ENCODE measurements at places on chromosomes 1 and 21. TPM values are rescaled to one million over a fixed set of nuclear protein-coding genes. Genes with fewer than 3 reads are reported as not detected.

GRCh38 chr1:2561446-2561845 is 5.3 kb downstream of the TNFRSF14 start:
- no peak for DNase-seq
- H3K27me3 ChIP-seq: peaks cover 18% of the 10 kb centered on the region
- H3K27ac ChIP-seq: no peak overlapping the region
- no peaks in the 10 kb centered on the region for H3K36me3 ChIP-seq

GRCh38 chr21:43691086-43691795 is 27.7 kb upstream of the PDXK start:
- no peaks in the 10 kb centered on the region for H3K4me1 ChIP-seq
- no peak overlapping the region for H3K27ac ChIP-seq
- no peak overlapping the region for H3K4me3 ChIP-seq
- no peak for DNase-seq

DNA sequence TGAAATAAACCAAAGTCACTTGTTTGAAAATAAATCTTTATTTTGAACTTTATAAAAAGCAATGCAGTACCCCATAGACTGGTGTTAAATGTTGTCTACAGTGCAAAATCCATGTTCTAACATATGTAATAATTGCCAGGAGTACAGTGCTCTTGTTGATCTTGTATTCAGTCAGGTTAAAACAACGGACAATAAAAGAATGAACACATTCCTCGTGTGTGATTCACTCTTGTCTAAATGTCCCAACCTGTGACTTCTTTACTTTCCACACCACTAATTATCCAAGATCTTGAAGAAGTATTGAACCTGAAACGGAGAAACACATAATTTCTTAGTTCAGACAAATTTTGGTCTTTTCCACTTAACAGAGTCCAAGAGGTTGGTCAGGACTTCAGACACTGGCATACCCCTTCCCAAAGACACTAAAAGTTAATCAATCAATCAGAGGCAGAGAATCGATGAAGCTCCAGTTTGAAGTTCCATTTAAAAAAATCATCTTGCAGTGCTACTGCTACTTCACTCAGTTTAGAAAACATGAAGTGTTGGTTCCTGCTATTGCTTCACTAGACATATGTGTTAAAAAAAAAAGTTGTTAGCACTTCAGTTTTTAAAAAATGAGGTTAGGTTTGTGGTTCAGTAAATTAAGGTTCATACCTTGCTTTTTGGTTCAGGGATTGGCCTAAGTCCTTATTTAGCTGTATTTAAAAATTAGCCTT is 26.2 kb downstream of the ATP1B1 start:
- DNase-seq: no peak
- no peak overlapping the region for H3K27ac ChIP-seq
- no peak overlapping the region for H3K4me3 ChIP-seq
- H3K27me3 ChIP-seq: no peaks in the 10 kb centered on the region

DNA sequence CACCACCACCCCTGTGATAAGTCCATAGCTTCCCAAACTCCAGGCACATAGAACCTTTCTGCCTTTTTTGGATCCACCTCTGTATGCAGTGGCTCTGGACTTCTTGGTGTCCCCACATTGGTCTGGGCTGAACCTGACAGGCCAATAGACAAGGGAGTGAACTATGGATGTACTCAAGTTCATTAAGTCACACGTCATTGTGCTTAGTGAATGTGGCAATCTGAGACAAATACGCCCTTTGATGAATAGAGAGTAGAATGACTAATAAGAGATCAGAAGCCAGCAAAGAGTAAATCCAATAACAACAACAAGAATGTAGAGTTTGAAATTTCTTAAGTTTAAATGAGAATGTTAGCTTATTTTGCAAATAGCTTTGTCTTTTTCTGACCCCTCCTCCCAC is 114.8 kb downstream of the ST6GALNAC3 start:
- no peaks in the 10 kb centered on the region for H3K4me1 ChIP-seq
- H3K36me3 ChIP-seq: no peaks in the 10 kb centered on the region
- DNase-seq: no peak
- H3K4me3 ChIP-seq: no peak overlapping the region
- no peaks in the 10 kb centered on the region for H3K27me3 ChIP-seq

DNA sequence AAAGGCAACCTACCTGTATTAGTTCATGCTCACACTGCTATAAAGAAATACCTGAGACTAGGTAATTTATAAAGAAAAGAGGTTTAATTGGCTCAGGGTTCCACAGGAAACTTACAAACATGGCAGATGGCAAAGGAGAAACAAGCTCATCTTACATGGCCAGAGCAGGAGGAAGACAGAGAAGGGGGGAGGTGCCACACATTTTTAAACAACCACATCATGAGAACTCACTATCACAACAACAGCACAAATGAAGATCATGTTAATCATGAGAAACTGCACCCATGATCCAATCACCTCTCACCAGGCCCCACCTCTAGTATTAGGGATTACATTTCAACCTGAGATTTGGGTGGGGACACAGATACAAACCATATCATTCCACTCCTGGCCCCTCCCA is 90.6 kb upstream of the KCTD3 start:
- no peak overlapping the region for H3K4me3 ChIP-seq
- no peak for DNase-seq
- peak overlapping the region; percentile 83 for H3K27ac ChIP-seq
- no peaks in the 10 kb centered on the region for H3K36me3 ChIP-seq
- H3K4me1 ChIP-seq: peaks cover 14% of the 10 kb centered on the region

DNA sequence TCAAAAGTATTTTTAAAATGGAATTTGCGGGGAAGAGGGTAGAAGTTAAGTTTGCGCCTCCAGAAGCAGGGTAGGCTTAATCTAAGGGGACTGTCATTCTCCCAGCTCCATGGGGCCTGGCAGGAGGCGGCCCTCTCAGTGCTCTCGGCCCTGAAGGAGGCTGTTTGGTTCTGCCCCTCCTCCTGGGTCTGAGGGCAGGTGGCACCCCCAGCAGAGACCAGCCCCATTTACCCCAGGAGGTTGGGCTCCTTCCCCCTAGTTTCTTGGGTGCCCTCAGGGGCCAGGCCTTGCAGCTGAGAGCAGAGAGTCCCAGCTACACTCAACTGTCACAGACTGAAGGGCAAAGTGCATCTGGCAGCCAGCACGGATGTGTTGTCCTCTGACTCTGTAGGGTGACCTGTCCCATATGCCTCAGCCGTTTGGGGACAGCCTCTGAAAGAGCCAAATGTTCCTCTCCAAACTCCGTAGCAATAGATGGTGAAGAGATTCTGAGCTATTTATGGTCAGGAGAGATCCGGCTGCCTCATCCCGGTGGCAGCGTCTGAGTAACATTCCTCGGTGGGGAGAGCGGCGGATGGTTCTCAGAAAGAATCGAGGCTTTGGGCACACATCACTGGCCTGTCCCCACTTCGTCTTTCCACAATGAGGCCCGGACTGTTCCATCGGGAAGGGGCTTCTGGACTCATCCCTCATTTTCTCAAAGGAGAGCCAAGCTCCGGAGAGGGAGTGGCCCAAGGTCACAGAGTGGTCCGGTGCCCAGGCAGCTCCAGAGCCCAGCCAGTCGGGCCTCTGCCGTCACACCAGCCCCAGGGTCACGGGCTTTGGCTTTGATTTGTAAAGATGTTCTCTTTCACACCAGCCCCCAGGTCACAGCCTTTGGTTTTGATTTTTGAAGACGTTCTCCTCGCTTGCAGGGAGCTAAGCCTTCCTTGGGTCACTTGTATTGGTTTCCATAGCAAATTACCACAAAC is 424.2 kb upstream of the VAMP3 start:
- no peaks in the 10 kb centered on the region for H3K36me3 ChIP-seq
- no peaks in the 10 kb centered on the region for H3K4me1 ChIP-seq
- H3K4me3 ChIP-seq: no peak overlapping the region
- no peak overlapping the region for H3K27ac ChIP-seq

DNA sequence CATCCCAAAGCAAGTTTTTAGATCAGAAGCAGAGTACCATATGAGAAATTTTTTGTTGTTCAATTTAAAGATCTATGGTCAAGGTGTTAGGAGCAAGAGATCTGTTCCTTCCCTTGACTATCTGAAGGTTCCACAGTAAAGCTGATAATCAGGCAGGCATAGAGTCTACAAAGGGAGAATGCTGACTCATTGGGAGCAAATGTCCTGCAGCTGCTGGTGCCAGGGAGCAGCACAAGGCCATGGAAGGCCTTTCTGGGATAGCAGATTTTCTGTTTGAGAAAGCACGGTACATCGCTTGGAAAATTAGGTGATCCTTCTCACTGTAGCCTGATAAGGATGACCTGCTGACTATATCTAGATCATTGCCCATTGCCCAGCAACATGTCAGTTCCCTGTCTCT is 210.1 kb upstream of the C1orf87 start:
- H3K4me1 ChIP-seq: peaks cover 25% of the 10 kb centered on the region
- no peak overlapping the region for H3K27ac ChIP-seq
- H3K4me3 ChIP-seq: no peak overlapping the region

- H3K4me3 ChIP-seq: no peak overlapping the region
- no peaks in the 10 kb centered on the region for H3K36me3 ChIP-seq
- H3K27me3 ChIP-seq: no peaks in the 10 kb centered on the region
- no peaks in the 10 kb centered on the region for H3K4me1 ChIP-seq
- H3K27ac ChIP-seq: no peak overlapping the region
- no peak for DNase-seq
Observed at GRCh38 chr1:214400131-214400530, 119.2 kb downstream of the SMYD2 start.

DNA sequence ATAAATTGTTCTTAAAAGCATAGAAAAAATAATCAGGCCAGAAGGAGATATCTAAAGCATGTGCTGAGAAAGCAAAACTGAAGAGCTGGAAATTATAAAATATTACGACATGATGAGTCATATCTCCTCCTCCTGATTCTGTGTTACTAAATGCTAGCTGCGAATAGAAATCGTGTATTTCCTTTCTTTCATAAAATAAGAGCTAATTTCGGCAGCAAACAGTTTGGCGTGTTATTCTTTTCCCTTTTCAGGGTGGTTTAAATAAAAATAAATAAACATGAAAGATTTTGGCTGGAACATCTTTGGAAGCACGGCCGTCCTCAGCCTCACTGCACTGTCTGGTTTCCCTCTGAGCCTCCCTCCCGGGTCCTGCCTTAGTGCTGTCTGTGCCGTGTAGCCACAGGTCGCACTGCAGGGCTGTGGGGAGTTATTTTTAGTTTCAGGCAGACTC is 56.0 kb downstream of the ADARB1 start:
- H3K27ac ChIP-seq: no peak overlapping the region
- H3K4me1 ChIP-seq: peaks cover 9% of the 10 kb centered on the region
- no peak for DNase-seq
- no peaks in the 10 kb centered on the region for H3K27me3 ChIP-seq

DNA sequence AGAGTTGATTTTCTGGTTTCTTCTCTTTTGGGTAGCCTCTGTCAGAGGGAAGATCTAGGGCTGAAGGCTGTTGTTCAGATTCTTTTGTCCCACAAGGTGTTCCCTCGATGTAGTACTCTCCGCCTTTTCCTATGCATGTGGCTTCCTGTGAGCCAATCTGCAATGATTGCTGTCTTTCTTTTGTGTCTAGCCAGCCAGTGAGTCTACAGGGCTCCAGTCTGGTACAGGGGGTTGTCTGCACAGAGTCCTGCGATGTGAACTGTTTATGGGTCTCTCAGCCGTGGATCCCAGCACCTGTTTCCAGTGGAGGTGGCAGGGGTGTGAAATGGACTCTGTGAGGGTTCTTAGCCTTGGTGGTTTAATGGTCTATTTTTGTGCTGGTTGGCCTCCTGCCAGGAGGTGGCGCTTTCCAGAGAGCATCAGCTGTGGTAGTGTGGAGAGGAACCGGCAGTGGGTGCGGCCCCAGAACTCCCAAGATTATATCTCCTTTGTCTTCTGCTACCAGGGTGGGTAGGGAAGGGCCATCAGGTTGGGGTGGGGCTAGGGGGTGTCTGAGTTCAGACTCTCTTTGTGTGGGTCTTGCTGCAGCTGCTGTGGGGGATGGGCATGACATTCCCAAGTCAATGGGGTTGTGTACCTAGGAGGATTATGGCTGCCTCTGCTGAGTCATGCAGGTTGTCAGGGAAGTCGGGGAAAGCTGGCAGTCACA is 81.3 kb upstream of the C21orf91 start:
- no peak overlapping the region for H3K4me3 ChIP-seq
- no peaks in the 10 kb centered on the region for H3K27me3 ChIP-seq
- DNase-seq: no peak
- no peak overlapping the region for H3K27ac ChIP-seq
- peaks cover 7% of the 10 kb centered on the region for H3K4me1 ChIP-seq

- no peaks in the 10 kb centered on the region for H3K36me3 ChIP-seq
- no peaks in the 10 kb centered on the region for H3K27me3 ChIP-seq
- no peak overlapping the region for H3K4me3 ChIP-seq
- no peak for DNase-seq
- no peaks in the 10 kb centered on the region for H3K4me1 ChIP-seq
- H3K27ac ChIP-seq: no peak overlapping the region
Observed at GRCh38 chr21:31287201-31287600, 56.9 kb downstream of the TIAM1 start.

GRCh38 chr1:9472386-9473031 is 66.8 kb upstream of the SLC25A33 start:
- no peak overlapping the region for H3K4me3 ChIP-seq
- no peaks in the 10 kb centered on the region for H3K27me3 ChIP-seq
- no peak overlapping the region for H3K27ac ChIP-seq
- no peak for DNase-seq
- H3K36me3 ChIP-seq: no peaks in the 10 kb centered on the region
- peaks cover 13% of the 10 kb centered on the region for H3K4me1 ChIP-seq

GRCh38 chr1:54124472-54124871 is 28.3 kb downstream of the CDCP2 start:
- no peak overlapping the region for H3K27ac ChIP-seq
- no peaks in the 10 kb centered on the region for H3K36me3 ChIP-seq
- DNase-seq: no peak
- no peak overlapping the region for H3K4me3 ChIP-seq
- no peaks in the 10 kb centered on the region for H3K4me1 ChIP-seq

GRCh38 chr1:14261395-14261794 is 337.1 kb upstream of the KAZN start:
- H3K27me3 ChIP-seq: peaks cover 38% of the 10 kb centered on the region
- no peak overlapping the region for H3K27ac ChIP-seq
- no peak for DNase-seq
- H3K36me3 ChIP-seq: no peaks in the 10 kb centered on the region
- H3K4me3 ChIP-seq: no peak overlapping the region
- H3K4me1 ChIP-seq: no peaks in the 10 kb centered on the region

DNA sequence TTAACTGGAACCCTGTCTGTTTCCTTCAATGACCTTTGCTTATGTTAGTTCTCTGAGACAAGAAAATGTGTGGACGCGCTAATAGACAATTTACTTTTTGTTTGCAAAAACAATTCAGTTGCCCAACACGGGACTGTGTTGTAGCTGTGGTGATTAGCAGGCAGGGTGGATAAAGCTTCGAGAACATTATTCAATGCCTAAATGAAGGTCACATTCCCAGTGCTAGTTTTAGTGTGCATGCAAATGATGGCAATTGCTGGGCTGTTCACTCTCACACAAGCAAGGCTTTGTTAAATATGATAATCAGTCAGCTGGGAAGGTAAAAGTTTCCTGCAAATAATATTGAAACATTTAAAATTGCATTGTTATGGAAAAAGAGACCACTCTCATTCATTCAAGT is 188.4 kb downstream of the BACH1 start:
- H3K4me1 ChIP-seq: no peaks in the 10 kb centered on the region
- no peak for DNase-seq
- no peak overlapping the region for H3K4me3 ChIP-seq
- H3K27ac ChIP-seq: no peak overlapping the region
- H3K27me3 ChIP-seq: no peaks in the 10 kb centered on the region
- no peaks in the 10 kb centered on the region for H3K36me3 ChIP-seq

GRCh38 chr1:188247255-188247654 is 1418.5 kb downstream of the PLA2G4A start:
- no peak for DNase-seq
- no peak overlapping the region for H3K4me3 ChIP-seq
- no peak overlapping the region for H3K27ac ChIP-seq
- H3K4me1 ChIP-seq: no peaks in the 10 kb centered on the region
- no peaks in the 10 kb centered on the region for H3K36me3 ChIP-seq

ARHGAP30 gene
- total RNA-seq: 0.46 TPM

ATPAF1 gene
- total RNA-seq: 50.3 TPM

CELA3A gene
- total RNA-seq: not detected

UBL4B gene
- total RNA-seq: 0.24 TPM

OR6N1 gene
- not detected for total RNA-seq

RGS13 gene
- not detected for total RNA-seq

REN gene
- not detected for total RNA-seq

PGLYRP3 gene
- not detected for total RNA-seq
